Activated T-helper 1 cell treated with anti-CD3 and anti-CD28 coated beads, Interleukin-12 subunit alpha, Interleukin-12 subunit beta, Interleukin-2, Interleukin-4 antibody, amounts not matched to agents 30 ng/mL and 10 ng/mL and 1 ng/mL, durations not matched to agents 14 hours and 24 hours and 36 hours (primary cell): ENCODE measurements at places on chromosomes 2 and 18.
A peak's percentile ranks its signal among the peaks of the same experiment; 100 is the strongest.

- H3K27ac ChIP-seq, result no peak overlapping the region
- H3K27me3 ChIP-seq, result no peaks in the 10 kb centered on the region
- no peak overlapping the region for H3K4me3 ChIP-seq
Measured at GRCh38 chr18:22975508-22975907, 42.4 kb downstream of the RBBP8 start.

DNA sequence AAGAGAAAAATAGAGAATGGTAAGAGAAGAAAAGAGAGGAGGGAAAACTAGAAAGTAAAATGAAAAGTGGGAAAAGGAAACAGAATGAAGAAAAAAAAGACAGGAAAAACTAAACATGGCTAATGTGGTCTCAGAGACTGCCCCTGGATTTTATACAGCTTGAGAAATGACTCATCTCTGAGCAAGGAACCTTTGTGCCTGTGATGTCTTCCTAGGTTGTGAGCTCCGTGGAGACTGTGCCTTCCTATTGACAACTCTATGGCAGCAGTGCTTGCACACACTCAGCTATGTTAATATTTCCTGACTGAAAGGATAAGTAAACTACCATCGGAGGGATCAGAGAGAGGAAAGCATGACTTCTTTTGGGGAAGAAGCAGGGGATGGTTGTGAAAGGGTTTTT lies 203.8 kb downstream of the RDH14 start:
- no peaks in the 10 kb centered on the region for H3K4me1 ChIP-seq
- H3K36me3 ChIP-seq, result no peaks in the 10 kb centered on the region
- no peak overlapping the region for H3K27ac ChIP-seq
- H3K27me3 ChIP-seq, result no peaks in the 10 kb centered on the region
- no peak for DNase-seq

DNA sequence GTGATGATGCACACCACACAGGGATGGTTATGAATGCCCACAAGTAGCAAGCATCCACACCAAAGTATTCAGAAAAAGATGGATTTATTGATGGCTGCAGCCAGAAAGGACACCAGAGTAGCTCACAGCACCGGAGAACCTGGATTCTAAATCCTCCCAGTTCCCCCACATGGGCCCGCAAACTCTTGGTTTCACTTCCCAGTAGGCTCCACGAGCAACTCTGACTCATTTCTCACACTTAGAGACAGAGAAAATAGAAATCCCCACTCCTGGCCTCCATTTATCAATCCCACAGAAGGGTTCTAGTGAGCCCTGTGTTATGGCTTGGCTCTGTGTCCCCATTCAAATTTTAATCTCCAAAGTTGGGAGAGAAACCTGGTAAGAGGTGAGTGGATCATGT lies 426.7 kb upstream of the MYT1L start:
- no peak overlapping the region for H3K4me3 ChIP-seq
- H3K27ac ChIP-seq, result no peak overlapping the region
- H3K36me3 ChIP-seq, result no peaks in the 10 kb centered on the region
- DNase-seq, result no peak

- no peaks in the 10 kb centered on the region for H3K36me3 ChIP-seq
- H3K27ac ChIP-seq, result no peak overlapping the region
- no peaks in the 10 kb centered on the region for H3K4me1 ChIP-seq
- no peak overlapping the region for H3K4me3 ChIP-seq
Measured at GRCh38 chr18:34758378-34758948, 48.4 kb downstream of the DTNA start.

GRCh38 chr2:101354420-101355311 lies 32.6 kb downstream of the CREG2 start:
- no peak for DNase-seq
- H3K4me1 ChIP-seq, result peaks cover 8% of the 10 kb centered on the region
- H3K36me3 ChIP-seq, result peaks cover 1% of the 10 kb centered on the region
- H3K27me3 ChIP-seq, result peaks cover 7% of the 10 kb centered on the region
- no peak overlapping the region for H3K4me3 ChIP-seq
- H3K27ac ChIP-seq, result no peak overlapping the region

- peaks cover 55% of the 10 kb centered on the region for H3K4me1 ChIP-seq
- H3K4me3 ChIP-seq, result no peak overlapping the region
- H3K36me3 ChIP-seq, result peaks cover 4% of the 10 kb centered on the region
- no peak overlapping the region for H3K27ac ChIP-seq
Measured at GRCh38 chr18:23227726-23228070, 92.4 kb downstream of the CABLES1 start.

DNA sequence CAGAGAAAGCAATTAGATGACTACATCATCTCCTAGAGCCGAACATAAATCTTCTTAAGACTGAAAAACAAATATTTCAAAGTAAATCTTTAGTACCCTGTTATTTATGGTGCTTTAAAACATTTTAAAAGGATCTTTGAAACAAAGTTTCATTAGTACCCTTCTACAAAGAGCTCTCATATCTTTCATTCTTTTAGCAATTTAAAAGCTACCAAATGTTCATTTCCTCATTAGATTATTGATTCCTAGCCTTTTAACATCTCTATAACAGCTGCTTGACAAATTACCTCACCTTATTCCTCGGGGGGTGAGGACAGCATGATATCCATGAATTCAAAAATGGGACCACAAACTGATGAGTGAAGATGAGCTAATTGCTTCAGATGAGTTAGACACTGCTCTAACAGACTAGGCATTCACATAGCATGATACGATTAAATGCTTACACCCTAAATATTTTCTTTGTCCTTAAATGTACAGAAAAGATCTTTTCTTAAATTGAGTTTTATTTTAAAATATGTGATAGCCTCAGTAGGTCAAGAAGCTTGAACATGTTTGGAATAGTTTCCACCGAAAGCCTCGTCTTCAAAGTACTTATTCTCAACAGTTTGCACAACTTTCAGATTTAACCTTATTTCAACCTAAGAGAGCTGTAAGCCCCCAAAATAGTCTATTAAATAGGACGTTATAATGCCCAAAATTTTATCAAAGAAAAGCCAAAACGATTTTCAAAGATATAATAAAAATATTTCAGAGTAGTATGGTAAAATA lies 2.1 kb downstream of the ATAD2B start:
- no peak for DNase-seq
- peaks cover 10% of the 10 kb centered on the region for H3K36me3 ChIP-seq
- no peak overlapping the region for H3K27ac ChIP-seq
- peak overlapping the region; percentile 95 for H3K4me3 ChIP-seq
- H3K4me1 ChIP-seq, result peaks cover 40% of the 10 kb centered on the region

- H3K36me3 ChIP-seq, result peaks cover 58% of the 10 kb centered on the region
- H3K27ac ChIP-seq, result peak overlapping the region; percentile 98
- no peaks in the 10 kb centered on the region for H3K27me3 ChIP-seq
Measured at GRCh38 chr2:27370816-27371620, 602 bp downstream of the SNX17 start.

DNA sequence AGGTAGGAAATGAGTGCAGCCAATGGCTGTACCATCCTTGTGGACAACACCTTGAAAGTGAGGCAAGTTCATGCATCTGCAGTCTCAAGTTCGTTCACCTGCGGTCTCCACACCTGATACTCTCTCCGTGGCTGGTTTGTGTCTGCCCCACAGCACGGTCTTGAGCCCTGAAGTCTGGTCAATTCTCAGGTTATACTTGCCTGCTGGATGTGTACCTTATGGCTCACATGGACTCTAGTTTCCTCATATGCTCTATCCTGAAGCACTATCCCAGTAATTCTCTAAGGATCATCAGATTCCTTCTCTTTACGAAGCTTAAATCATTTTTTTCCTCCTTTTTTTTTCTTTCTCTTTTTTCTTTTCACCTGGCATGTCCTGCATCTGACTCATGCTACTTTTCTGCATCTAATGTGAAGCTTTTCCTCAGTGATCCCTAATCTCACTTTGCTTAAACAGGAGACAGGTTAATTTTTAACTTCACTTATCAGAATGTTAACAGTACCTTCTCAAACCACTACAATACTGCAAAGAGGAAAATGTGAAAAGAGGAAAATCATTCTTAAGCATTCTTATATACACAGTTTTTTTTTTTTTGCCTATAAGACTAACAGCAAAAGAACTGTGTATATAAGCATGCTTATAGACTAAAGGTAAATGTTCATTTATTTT lies 511.2 kb downstream of the SOX11 start:
- no peaks in the 10 kb centered on the region for H3K4me1 ChIP-seq
- no peaks in the 10 kb centered on the region for H3K36me3 ChIP-seq
- no peaks in the 10 kb centered on the region for H3K27me3 ChIP-seq
- no peak overlapping the region for H3K4me3 ChIP-seq
- DNase-seq, result no peak

DNA sequence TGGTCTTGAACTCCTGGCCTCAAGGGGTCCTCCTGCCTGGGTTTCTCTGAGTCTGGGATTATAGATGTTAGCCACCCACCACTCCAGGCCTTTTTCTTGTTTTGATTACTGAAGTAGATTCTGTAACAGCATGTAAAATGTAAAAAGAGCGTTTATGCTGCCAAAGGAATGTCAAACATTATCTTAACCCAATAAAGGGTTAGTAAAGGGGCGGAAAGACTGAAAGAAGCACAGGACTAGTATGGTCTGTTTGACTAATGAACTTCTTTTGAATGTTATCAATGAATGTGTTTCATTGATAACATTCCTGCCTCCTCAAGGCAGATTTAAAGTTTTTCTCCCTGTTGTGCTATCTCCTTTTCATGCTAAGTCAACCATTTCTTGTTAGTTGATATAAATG lies 29.4 kb downstream of the GPD2 start:
- no peak for DNase-seq
- H3K4me1 ChIP-seq, result peaks cover 28% of the 10 kb centered on the region
- no peak overlapping the region for H3K27ac ChIP-seq
- H3K36me3 ChIP-seq, result peaks cover 7% of the 10 kb centered on the region

GRCh38 chr18:2293109-2293839 lies 278.0 kb downstream of the METTL4 start:
- no peak for DNase-seq
- H3K36me3 ChIP-seq, result no peaks in the 10 kb centered on the region
- H3K4me3 ChIP-seq, result no peak overlapping the region
- no peaks in the 10 kb centered on the region for H3K4me1 ChIP-seq
- H3K27me3 ChIP-seq, result peaks cover 4% of the 10 kb centered on the region

DNA sequence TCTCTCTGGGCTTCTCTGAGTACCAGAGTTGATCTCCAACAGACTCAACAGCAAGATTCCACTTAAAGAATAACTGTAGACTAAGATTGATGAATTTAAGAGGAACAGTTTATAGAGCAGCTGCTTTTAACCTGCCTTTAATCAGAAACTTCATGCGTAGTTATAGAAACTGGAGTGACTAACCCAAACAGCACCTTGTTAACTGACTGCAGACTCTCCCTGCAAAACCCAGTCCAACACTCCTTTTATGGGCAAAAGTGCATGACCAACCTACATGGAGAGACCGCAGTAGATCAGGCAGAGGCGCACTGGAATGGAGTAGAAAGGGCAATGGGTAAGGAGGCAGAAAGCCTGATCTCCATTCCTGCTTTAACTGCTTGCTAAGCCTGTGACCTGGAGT lies 110.6 kb downstream of the NRP2 start:
- no peaks in the 10 kb centered on the region for H3K27me3 ChIP-seq
- H3K36me3 ChIP-seq, result no peaks in the 10 kb centered on the region
- DNase-seq, result no peak
- H3K27ac ChIP-seq, result no peak overlapping the region

GRCh38 chr2:204373942-204374341 lies 171.3 kb upstream of the PARD3B start:
- no peak overlapping the region for H3K27ac ChIP-seq
- peaks cover 18% of the 10 kb centered on the region for H3K27me3 ChIP-seq
- H3K4me1 ChIP-seq, result no peaks in the 10 kb centered on the region

DNA sequence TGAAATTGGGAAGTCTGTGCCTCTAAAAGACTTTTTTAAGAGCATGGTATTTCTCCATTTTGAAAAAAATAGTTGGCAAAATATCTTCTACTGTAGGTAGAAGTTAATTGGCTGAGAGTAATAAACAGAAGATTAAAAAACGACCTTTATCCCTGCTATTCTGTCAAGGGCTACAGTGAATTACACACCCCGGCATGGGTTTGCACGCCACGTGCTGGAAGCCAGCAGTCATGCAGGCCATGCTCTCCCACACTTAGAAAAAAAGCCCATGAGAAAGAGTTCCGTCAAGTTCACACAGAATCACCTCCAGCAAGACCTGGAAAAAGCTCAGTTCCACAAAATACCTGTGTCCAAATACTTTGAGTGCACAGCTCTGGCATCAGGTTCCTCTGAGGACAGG lies 26.8 kb downstream of the FAM110C start:
- no peak overlapping the region for H3K27ac ChIP-seq
- peaks cover 2% of the 10 kb centered on the region for H3K36me3 ChIP-seq
- no peak for DNase-seq
- peaks cover 43% of the 10 kb centered on the region for H3K4me1 ChIP-seq
- no peak overlapping the region for H3K4me3 ChIP-seq
- H3K27me3 ChIP-seq, result peaks cover 5% of the 10 kb centered on the region

DNA sequence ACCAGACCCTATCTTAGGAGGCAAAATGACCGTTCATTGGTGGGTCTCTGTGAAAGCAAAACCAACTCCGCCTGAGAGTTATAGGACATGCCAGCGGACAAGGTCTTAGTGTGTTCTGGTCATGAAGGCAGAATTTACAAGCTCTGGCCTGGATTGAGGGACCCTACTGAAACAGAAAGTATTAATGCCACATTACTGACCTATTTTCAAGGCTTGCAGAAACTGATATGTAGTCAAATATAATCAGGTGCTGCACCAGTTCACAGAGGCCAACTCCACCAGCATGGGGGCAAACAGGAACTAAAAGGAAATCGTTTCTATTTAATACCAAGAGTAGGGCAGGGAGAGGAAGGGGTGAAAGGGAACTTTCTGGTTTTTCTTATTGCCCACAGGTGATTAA lies 19.7 kb downstream of the TYMS start:
- no peak overlapping the region for H3K4me3 ChIP-seq
- H3K36me3 ChIP-seq, result peaks cover 54% of the 10 kb centered on the region
- no peak overlapping the region for H3K27ac ChIP-seq
- H3K4me1 ChIP-seq, result peaks cover 9% of the 10 kb centered on the region
- H3K27me3 ChIP-seq, result no peaks in the 10 kb centered on the region

- DNase-seq, result no peak
- no peaks in the 10 kb centered on the region for H3K27me3 ChIP-seq
- no peak overlapping the region for H3K27ac ChIP-seq
- H3K36me3 ChIP-seq, result no peaks in the 10 kb centered on the region
- no peak overlapping the region for H3K4me3 ChIP-seq
- no peaks in the 10 kb centered on the region for H3K4me1 ChIP-seq
Measured at GRCh38 chr2:83991992-83992391, 467.1 kb downstream of the SUCLG1 start.

DNA sequence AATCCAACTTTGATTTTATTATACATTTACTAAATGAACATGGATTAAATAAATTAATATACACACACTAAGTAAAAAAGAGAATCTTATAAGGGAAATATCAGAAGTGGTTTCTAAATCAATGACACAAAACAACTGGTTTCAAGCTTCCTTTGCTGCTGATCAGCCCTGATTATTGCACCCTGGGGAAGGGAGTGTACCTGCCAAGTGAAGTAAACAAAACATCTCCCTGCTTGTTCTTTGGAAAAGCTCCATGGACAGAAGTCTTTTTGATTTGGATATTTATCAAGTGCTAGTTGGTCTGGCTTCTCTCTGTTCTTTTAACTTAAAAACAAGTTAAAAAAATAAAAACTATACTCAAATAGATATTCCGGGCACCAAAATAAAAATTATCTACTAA lies 190.1 kb downstream of the PDE11A start:
- no peaks in the 10 kb centered on the region for H3K36me3 ChIP-seq
- H3K4me3 ChIP-seq, result no peak overlapping the region
- DNase-seq, result no peak
- H3K27ac ChIP-seq, result no peak overlapping the region
- peaks cover 10% of the 10 kb centered on the region for H3K27me3 ChIP-seq
- H3K4me1 ChIP-seq, result no peaks in the 10 kb centered on the region

GRCh38 chr2:40028792-40029488 lies 249.9 kb upstream of the THUMPD2 start:
- H3K36me3 ChIP-seq, result no peaks in the 10 kb centered on the region
- no peaks in the 10 kb centered on the region for H3K27me3 ChIP-seq
- no peak overlapping the region for H3K27ac ChIP-seq
- no peak for DNase-seq
